Stimulated activated CD4-positive, alpha-beta T cell treated with anti-CD3 and anti-CD28 coated beads, Interleukin-1b, Interleukin-23, amount 100 ng/mL, for 48 hours (primary cell): ENCODE measurements at places on chromosomes 6 and 20.

- DNase-seq: no peak
These were observed 43.8 kb downstream of the ZBTB46 start for GRCh38 chr20:63787302-63787701.

DNA sequence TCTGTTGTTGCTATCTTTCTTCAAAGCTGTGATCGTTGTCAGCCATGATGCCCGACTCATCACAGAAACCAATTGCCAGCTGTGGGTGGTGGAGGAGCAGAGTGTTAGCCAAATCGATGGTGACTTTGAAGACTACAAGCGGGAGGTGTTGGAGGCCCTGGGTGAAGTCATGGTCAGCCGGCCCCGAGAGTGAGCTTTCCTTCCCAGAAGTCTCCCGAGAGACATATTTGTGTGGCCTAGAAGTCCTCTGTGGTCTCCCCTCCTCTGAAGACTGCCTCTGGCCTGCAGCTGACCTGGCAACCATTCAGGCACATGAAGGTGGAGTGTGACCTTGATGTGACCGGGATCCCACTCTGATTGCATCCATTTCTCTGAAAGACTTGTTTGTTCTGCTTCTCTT, 19.3 kb downstream of the ABCF1 start:
- no peak for DNase-seq

GRCh38 chr6:43834528-43835155, 64.6 kb downstream of the VEGFA start:
- DNase-seq: no peak

GRCh38 chr6:15658181-15658744, 4.6 kb downstream of the DTNBP1 start:
- no peak for DNase-seq

- DNase-seq: no peak
These were observed 10.2 kb downstream of the SPAG4 start for GRCh38 chr20:35625584-35626385.

GRCh38 chr20:1685304-1686052, 27.9 kb upstream of the SIRPG start:
- DNase-seq: no peak

DNA sequence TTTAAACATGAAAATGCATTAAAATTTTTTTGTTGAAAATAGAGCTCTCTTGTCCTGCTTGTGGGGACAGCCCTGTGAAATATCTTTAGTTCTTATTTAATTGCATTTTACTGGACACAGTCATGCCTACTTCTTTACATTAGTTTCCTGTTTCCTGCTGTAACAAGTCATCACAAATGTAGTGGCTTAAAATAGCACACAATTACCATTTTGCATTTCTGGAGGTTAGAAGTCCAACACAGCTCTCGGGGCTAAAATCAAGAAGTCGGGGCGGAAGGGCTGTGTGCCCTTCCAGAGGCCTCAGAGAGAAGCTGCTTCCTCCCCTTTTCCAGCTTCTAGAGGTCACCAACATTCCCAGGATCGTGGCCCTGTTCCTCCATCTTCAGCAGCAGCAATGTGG, 29.4 kb downstream of the PNLDC1 start:
- DNase-seq: no peak

DNA sequence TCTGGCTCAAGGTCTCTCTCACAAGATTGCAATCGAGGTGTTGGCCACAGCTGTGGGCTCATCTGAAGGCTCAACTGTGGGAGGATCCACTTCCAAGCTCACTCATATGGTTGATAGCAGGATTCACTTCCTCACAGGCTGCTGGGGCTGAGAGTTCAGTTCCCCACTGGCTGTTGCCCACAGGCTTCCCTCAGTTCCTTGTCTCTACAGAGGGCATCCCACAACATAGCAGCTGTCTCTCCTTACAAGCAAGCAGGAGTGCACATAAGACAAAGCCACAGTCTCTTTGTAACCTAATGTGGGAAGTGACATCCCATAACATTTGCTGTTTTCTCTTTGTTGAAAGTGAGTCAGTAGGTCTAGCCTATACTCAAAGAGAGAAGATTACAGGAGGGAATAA, 14.0 kb downstream of the SPATS1 start:
- DNase-seq: no peak

DNA sequence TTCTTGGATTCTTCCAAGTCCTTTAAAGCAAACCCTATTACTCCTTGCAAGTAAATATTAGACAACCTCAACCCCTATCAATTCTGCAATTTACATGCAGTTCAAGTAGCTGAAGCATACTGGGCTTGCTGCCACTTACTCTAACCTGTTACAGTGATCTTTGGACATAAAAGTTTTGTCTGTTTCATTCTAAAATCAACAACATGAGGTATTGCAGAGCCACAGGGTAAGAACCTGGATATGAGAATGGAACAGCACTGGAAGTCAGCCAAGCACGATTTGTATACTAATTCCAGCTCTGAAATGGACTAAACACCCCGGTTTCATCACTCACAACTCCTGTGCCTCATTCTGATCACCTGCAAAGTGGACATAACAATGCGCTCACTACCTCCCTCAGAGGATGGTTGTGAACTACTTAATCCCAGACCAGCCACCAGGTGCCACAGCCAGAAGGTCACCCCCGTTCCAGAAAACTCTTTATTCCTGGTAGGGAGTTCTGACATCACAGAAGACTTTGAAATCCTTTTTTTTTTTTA, 270.0 kb downstream of the ADGB start:
- DNase-seq: no peak

GRCh38 chr20:53078761-53079160, 106.6 kb downstream of the TSHZ2 start:
- DNase-seq: no peak

- DNase-seq: peak; percentile 43
These were observed 9.4 kb upstream of the ARMC12 start for GRCh38 chr6:35727231-35727934.

DNA sequence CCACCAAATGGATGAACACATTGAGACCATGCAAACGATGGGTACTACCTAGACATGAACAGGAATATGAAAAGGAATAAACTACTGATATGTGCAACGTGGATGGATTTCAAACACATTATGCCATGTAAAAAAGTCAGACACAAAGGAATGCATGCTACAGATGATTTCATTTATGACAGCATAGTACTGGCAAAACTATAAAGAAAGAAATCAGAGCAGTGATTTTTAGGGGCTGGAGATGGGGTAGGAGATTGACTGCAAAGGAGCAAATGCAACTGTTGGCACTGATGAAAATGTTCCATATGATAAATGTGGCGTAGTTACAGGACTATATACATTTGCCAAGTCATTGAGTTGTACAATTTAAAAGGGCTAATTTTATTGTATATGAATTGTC, 13.4 kb upstream of the COL12A1 start:
- no peak for DNase-seq

DNA sequence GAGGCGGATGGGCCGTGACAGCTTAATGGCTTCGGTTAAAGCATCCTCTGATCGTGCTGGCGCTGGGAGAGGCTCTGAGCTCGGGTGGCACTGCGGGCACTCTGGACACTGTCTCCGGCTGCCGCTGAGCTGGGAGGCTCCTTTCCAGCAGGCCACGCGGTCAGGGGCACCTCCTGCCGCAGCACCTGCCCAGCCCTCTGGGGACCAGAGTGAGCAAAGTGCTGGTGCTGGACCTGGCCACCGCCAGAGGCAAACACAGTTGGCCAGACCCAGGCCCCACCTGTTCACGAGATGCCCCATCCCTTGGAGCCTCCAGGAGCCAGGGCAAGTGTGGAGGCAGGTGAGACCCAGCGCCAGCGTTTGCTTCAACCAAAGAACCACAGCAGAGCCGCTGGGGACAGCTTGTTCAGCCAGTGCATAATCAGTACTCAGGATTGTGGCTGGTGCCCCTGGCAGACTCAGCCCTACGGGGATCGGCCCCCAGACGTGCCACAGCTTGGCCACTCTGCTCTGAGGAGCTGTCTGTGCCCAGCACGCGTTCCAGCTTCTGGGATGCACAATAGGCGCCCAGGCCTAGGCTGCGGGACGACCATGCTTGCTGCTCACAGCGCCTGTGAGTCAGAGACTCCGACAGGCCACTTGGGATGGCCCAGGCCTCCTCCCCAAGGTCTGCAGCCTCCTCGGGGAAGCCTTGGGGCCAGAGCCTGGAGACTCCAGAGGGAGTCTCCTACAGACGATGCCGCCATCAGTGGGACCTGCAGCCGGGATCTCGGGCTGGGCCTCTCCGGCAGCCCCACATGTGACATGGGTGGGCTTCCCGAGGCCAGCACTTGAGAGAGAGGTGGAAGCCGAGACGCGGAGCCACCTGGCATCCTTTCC, 38.2 kb upstream of the SLCO4A1 start:
- DNase-seq: no peak

DNA sequence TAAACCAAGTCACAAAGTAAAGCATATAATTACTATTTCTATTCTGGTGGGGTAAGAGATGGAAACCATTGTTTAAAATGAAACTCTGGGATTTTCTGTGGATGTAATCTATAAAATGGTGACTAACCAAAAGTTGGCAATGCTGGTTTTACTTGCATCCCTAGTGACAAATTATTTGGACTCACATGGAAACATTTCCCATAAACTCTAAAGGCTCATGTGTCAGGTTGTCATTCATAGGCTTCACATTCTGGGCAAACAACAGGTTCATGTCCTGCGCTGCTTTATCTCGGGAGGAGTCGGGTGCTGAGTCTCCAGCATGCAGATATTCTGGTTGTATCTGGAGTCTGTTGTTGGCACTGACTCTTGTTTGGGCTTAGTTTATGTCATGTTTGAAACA, 98.0 kb upstream of the SCP2D1 start:
- no peak for DNase-seq

GRCh38 chr6:74936886-74937285, 269.0 kb downstream of the COL12A1 start:
- no peak for DNase-seq

DNA sequence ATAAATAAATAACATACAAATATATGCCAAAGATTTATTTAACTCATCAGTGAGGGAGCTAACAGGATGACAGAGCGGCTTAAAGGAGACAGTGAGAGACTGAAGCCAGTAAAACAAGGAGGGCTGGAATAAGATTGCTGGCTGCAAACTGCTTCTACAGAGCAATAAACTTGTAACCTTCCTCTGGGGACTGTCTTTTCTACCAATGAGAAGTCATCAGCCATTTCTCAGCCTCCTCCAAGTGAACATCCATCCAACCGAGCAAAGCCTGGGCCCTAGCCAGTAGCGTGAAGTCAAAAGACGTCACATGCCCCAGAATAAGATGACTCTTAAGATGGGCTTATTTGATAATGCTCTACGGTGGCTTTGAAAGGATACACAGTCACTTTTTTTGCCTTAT, 42.5 kb downstream of the CPXM1 start:
- DNase-seq: no peak

DNA sequence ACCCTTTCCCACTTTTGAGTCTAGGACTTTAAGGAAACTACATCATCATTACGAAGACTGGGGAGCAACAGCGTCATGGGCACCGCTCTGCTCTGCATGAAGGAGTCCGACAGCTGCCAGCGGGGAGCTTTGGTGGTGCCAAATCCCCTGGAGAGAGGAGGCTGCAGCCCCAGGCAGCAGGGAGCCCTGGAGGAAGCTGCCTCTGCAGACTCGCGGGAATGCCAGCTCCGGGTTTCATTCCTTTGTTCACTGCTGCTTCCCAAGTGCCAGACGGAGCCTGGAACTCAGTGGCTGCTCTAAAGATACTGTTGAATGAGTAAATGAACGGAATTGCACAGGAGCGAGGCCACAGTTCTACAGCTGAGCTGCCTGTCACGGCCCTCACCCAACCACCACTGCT, 196.5 kb upstream of the THBS2 start:
- no peak for DNase-seq

DNA sequence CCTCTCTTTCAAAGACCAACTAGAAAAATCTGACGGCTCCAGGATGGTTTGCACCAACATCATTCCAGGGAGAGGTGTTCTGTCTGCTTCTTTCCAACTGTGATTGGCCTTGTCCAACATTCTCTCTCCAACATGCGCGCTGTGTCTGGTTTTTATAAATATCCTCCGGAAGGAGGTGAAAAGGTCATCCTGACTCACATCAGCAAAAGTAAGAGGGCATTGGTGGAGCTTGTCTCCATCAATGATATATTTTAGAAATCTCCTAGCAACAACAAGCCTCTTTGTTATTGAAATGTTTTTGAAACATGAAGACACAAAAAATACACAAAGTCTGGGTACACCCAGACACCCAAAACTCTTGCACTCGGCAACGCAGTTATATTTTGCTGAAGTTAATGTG, 475.3 kb upstream of the JARID2 start:
- no peak for DNase-seq

DNA sequence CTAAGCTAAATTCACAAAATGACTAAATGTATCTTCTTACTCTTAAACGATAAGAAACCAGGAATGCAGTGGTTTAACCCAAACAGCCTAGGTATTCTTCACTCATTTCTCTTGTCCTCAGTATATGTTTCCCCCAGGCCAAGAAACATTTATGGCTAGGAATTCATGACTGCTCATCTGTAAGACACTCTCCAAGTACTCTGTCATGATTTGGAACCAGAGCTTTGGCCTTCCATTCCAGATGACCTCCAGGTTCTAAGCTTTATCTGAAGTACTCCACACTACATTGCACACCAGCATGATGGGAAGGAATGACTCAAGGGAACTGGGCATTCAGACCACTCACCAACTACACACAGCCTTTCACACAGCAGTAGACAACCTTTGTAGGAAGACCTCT, 29.3 kb downstream of the NT5E start:
- no peak for DNase-seq

- no peak for DNase-seq
These were observed 611 bp upstream of the RAB22A start for GRCh38 chr20:58308680-58309527.

DNA sequence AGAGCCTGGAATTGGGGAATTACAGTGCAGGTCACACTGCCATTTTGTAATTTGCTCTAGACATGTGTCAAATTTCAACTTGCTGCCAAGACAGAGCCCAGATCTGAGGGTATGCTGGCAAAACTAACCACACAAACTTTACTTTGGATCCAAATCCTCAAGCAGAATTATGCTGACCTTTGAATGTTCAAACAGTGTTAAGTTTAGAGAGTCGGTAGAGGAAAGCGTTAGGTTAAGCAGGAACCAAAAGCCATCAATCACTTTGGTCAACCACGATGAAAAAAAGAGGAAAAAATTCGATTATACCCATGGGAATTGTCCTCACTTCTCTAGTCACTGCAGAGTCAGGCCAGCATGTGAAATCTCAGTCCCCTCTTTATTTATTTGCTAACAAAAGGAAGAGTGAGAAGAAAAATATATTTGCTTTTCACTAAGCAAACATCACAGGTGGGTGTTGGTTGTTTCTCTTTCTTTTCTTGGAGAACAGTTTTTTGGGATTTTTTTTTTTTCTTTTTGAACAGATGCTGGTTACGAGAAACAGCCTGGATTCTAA, 105.1 kb upstream of the ADGRF1 start:
- no peak for DNase-seq

DNA sequence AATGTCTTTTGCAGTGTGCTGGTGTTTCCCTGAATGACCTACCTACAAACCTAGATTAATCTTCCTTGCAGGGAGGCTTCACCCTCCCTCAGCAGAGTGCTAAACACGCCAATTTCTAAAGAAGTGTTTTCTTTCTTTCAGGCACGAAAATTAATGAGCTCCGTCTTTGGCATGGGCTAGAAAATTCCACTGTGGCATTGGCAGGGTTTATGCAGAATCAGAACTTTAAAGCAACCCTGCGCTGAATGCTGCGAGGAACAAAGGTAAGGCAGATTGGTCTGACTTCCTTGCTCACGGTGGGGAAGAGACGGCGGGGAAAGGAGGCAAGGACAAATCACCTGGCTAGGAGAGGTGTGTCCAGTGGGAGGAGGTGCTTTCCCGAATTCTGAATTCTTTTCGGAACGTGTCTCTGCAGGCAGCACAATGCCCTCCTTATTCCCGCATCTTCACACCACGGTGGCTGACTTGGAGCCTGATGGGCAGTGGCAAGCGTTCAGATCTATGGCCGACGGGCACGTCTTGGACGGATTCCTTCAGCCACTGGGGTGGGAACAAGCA, 6.2 kb upstream of the BANF2 start:
- DNase-seq: no peak

GRCh38 chr6:53263917-53264316, 84.8 kb downstream of the ELOVL5 start:
- DNase-seq: no peak
